ENCODE measurements at places on chromosomes 2 and 18.

DNA sequence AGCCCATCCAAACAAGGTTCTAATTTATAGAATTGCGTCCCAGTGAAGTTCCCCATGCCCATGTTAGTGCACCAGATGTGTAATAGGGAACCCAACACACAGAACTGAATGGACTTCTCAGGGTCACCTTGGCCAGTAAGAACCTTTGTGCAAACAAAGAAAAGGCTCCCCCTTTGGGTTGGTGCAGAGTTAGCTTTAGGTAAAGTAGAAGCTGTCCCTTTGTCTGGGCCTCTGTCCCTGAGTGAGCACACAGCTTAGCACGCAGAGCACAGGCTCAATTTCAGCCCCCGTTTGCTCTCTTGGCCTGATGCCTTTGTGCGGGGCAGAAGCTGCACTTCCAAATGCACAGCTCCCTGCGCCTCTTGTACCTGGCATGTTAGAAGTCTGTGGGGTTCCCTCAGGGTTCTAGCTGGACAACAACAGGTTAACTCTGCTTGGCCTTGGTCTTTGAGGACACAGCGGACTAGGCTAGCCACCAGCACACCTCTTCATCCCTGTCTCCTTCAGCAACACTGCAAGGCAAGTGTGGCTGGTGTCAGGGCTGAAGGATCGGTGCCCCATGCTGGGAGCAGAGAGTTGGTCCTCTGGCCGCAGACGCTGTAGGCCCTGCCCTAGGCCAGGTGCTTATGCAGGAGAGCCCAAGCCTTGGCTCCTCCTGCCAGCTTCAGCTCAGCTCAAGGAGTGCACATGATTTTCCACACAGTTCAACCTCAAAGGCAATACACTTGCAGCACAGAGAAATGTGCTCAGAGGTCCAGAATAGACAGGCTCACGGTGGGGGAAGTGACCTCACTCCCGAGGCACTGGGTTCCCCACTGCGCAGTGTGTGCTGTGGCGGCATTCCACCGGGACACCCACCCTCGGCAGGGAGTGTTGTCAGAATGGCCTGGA is 73.3 kb upstream of the FOSL2 start:
- no peak for DNase-seq

GRCh38 chr2:8514796-8515758 is 166.8 kb upstream of the ID2 start:
- DNase-seq: no peak

DNA sequence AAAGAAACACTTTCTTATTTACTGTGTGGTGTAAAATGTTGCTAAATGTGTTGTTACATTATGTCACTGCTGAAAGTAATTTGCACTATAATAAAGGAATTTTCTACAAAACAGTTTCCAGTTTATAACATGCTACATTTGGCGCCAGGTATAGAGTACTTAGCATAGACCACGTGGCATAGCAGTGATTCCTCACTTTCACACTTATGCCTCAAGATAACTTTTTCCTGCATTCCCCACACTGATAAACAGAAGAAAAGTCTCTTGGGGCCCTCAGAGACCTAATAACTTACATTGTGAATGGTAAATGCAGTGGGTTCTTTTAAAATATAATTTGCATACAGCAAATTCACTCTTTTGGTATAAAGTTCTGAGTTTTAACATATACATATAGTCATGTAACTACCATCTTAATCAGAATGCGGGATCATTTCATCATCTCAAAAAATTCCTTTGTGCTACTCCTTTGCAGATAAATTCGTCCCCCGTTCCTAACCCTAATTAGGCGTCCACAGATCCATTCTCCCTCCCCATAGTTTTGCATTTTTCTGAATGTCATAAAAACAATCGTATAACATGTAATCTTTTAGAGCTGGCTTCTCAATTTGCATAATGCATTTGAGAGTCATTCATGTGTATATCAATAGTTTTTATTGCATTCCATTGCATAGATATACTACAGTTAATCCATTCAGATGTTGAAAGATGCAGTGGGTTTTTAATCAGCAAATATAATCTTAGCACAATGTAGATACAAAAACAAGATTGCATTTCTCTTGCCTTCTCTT is 7.5 kb downstream of the LGALSL start:
- DNase-seq: no peak

DNA sequence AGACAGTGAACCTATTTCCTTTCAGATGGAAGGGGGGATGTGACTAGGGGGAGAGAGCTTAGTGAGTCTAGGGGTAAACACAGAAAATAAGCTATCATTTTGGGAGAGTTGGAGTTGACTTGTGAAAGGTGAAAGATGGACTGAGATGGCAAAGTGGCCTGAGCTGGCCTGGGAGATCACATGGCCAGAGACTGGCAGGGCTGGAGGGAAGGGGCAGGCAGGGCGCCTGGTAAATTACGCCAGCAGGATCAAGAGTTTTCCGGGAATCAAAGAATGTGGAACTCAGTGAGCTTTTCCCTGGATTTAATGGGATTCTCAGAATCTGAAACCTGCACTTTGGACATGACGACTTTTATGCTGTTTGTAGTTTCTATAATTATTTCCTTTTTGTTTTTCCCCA is 841 bp upstream of the CFAP65 start:
- no peak for DNase-seq

DNA sequence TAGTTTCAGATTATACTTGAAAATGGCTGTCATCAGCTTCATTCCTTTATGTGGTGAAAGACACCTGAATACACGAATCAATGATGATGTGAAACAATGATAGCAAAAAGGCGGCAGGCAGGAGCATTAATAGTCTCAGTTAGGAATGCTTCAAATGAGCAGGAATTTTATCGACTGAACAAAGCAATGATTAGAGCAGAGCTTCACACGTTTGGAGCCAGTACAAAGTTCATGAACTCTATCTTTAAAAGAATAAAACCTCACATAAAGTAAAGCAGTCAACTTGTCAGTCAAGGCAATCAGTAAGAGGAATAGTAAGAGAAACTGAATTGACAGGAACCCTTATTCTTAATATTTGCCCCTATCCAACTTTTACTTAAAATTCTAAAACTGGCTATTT is 78.4 kb upstream of the SERTAD2 start:
- no peak for DNase-seq

DNA sequence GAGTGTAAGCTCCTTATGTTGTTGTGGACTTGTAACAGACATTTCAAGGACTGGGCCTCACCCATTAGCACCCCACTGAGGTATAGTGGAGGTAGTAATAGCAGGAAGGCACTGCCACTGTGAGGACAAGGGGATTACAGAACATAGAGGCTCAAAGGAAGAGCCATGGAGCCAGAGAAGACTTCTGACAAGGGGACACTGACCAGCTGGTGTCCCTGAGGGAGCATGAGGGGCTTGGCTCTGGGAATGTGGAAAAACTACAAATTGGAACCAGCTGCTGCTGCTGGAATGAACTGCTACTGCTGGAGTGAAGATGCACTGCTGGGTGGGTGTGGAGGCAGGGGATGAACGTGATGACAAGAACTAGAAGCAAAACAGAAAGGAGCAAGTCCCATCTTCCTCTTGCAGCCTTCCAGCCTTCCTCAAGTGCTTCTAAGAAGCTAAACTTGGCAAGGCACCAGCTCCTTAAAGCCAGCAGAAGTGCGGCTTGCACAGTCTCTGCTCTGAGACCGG is 167.3 kb upstream of the NOSTRIN start:
- DNase-seq: no peak

DNA sequence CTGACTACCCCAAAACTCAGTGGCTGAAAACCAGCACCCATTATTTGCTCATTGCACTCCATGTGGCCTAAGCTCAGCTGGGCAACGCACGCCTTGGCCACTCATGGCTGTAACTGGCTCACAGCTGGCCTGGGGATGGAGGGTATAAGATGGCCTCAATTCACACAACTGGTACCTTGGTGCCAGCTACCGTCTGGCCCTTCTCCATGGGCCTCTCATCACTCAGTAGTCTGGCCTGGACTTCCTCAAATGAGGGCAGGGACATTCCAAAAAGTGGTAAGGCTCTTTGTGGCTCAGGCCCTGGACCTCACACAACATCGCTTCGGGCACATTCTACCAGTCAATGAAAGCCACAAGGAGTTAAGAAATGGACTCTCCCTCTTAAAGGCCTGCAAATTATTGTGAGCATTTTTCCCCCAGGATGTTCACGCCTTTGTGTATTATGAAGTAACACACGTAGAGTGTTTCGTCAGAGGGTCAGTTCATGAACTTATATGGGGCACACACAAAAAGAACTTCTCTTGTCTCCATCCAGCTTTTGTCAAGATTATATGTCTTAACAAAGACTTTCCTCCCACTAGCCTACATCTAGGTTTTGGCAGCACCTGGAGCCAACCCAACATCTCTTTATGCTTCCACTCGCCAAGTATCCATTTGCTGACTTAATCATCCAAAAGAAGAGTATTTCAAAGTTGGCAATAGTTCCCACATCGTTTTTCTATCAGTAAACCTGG is 145.2 kb downstream of the CCBE1 start:
- DNase-seq: peak; percentile 3
